ENCODE measurements at places on chromosomes 1 and 21. TPM values are rescaled to one million over a fixed set of nuclear protein-coding genes. Genes with fewer than 3 reads are reported as not detected.

CDA gene
- total RNA-seq: 43.1 TPM

BCL2L15 gene
- 51.3 TPM for total RNA-seq

DNA sequence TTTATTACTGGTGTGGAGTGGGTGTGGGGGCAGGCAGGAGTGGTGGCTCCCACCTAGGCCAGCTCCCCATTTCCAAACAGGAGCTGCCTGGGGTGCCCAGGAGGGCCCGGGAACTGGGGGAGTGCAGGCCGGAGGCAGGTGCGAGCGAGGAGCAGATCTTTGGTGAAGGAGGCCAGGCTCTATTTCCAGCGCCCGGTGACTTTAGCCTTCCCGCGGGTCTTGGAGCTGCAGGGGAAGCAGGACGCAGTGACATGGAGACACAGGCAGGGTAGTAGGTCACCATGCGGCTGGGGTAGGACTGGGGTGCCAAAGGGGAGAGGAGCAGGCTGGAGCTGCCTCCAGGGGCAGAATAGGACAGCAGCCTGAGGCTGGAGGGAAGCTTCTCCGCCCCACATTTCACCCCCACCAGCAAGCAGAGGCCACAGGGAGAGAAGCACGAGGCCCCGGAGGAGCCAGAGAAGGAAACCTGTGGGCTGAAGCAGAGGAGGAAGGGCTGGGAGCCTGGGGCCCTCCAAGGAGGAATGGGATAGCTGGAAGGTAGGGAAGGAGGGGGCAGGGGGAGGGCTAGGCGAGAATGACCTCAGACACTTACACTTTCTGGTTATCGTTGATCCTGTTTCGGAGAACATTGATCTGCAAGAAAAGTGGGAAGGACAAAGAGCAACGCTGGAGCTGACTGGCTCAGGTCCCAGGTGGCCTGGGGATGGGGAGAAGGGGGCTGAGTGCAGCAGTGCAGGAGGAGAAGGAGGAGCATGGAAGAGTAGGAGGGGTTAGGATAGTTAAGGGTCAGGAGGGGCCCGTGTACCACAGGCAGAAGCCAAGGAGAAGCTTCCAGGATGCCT is 18.2 kb downstream of the TNNT2 start:
- no peak for DNase-seq

GRCh38 chr1:167369933-167370332 is 148.4 kb downstream of the CD247 start:
- no peak for DNase-seq

DNA sequence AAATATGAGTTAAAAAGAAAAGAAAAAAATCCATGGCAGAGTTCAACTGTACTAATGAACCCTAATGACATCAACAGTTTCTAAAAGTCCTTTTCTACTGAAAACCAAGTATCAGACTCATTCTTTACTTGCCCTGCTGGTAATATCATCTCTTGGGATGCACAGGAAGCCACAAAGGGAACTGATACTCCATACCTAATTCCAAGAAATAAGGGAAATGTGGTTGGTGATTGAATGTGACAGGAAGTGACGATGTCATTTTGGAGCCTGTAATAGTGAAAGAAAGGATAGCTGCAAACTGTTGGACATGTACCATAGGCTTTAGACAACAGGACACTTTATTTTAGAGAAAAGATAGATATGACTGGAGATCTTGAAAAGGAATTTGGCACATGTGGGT is 98.7 kb upstream of the VAV3 start:
- no peak for DNase-seq

DNA sequence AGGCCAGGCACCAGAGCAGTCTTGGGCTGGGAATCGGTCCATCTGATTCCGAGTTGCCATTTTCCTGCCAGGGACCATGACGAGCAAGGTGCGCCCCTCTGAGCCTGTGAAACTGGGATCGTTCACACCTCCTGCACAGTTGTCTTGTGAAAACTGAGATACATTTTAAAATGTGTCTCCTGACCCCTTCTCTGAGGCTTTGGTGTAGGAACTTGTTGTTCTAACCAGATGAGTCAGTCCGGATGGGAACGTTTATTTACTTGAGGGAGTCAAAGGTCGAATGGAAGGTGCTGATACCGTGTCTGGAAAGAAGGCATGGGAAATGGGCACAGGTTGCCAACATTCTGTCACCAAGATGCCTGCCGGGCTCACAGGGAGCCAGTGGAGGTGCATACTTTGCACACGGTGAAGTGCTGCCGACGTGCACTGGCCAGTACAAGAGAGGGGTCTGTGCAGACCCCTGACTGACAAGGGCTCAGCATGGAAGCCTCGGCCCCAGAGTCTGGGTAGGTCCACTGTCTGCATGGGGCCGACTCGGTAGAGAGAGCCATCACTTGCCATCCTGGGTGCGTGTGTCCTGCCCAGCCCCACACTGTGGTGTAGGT is 7.4 kb upstream of the KCNN3 start:
- DNase-seq: no peak
